ENCODE measurements at places on chromosomes 12 and 14. TPM values are rescaled to one million over a fixed set of nuclear protein-coding genes. Genes with fewer than 3 reads are reported as not detected.

DNA sequence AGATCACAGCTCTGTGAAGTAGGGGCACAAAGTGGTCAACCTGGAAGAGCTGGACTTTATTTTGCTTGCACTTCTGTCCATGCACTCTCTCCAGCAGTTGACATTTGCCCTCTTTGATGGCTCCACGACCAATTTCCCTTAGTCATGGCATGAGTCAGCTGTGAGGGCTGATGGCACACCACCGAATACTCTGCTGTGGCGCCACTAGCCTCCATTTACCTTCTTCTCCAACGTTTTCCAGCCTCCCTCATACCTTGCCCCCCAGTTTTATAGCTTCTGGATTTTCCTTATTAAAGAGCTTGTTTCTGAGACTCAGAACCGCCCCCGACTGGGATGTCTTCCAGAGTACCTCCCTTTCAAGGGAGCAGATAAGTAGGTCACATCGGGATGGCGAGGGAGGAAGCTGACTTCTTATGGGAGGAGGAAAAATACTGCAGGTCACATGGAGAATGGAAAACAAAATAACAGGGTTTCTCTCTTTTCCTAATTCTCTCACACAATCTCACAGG lies 17.6 kb downstream of the NINJ2 start:
- no peak for DNase-seq

- DNase-seq, result no peak
Measured at GRCh38 chr12:131117438-131118245, 163.9 kb downstream of the ADGRD1 start.

GRCh38 chr14:99213101-99213500 lies 58.9 kb downstream of the BCL11B start:
- DNase-seq, result no peak

DNA sequence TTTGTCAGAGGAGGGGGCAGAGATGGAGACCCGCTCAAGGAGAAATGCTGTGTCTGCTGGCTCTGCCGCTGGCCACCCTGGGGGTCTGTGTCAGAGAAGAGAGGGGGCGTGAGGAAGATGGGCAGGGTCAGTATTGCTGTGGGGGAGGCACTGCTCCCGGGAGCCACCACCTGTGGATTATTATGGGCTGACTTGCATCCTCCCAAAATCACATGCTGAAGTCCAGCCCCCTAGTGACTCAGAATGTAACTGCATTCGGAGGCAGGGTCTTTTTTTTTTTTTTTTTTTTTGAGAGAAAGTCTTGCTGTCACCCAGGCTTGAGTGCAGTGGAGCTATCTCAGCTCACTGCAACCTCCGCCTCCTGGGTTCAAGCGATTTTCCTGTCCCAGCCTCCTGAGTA lies 12.3 kb downstream of the ABCD4 start:
- peak; percentile 64 for DNase-seq

DNA sequence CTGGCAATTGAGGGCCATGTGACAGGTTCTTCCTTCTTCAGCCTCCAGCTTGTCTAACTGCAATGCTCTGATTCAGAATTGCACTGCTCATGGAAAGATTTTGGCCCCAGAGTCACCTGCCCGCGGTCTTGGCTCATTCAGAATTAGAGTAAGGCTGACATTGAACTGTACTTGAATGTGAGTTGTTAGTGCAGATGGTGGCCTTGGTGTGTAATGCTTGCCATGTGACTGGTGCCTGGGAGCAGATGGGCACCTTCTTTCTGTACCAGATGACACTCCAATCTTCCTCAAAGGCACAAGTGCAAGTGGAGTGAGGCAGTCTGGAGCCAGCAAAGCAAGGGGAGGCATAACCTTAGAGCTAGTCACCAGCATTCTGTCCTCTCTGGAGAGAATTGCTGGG lies 36.5 kb upstream of the ANO4 start:
- DNase-seq, result no peak

DNA sequence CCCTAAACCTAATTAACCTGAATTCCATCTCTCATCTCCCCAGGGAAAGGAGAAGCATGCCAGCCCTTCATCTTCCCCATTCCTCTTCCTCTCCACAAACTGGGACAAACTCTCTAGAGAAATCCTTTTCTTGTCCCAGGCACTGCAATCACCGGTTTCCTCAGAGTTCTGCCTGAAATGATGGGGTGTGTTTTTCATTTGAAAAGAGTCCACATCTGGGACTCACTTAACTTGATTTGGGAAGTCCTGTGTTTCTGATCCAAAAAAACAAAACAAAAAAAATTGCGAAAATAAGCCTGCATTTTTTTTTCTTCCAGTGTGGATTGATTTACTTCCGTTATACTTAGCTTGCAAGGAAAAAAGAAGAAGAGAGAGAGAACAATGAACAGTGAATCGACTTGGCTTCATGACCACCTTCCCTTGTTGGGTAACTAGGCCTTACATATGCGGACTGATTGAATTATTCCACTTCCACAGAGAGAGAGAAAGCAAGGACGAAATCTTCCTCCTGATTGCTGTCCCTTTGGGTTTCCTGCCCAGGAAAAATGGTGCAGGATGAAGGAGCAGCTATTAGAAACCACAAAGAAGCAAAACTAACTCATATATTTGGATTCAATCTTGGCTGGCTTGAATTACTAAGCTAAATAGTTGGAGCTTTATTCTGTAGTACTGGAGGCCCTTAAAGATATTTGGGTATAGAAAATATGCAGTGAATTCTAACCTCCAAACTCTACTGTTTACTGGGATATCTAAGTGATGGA lies 506.2 kb upstream of the TBX3 start:
- DNase-seq, result no peak

GRCh38 chr12:25416516-25416915 lies 136.6 kb downstream of the LMNTD1 start:
- DNase-seq, result no peak

GRCh38 chr12:119410396-119410795 lies 75.9 kb downstream of the CCDC60 start:
- peak; percentile 78 for DNase-seq

Gene KRT4
- polyA plus RNA-seq, result not detected

Gene MIP
- polyA plus RNA-seq, result 0.47 TPM

Gene SLC6A12
- polyA plus RNA-seq, result not detected

Gene C12orf50
- not detected for polyA plus RNA-seq

Gene EML5
- 0.18 TPM for polyA plus RNA-seq
